ENCODE measurements at places on chromosomes 13 and 19. TPM values are rescaled to one million over a fixed set of nuclear protein-coding genes. Genes with fewer than 3 reads are reported as not detected.

KIR2DL1 gene
- total RNA-seq, result 0.13 TPM

JAK3 gene
- 119 TPM for total RNA-seq

CHMP2A gene
- total RNA-seq, result 89.7 TPM

DNA sequence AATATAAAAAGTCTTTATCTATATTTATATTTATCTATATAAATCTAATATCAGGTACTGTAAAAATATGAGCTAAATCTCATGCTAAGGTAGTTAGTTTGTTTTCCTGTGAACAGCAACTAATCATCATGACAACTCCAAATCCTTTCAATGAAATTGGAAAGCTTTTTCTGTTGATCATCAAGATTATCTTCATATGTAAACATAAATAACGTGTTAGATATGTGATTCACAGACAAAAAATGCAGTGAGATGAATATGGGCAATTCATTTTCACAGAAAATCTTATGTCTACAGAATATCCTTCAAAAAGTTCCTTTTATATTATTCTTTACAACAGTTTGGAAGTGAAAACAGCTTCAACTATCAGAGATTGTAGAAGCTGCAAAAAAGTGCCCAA lies 41.7 kb upstream of the EEF1AKMT1 start:
- DNase-seq, result no peak

DNA sequence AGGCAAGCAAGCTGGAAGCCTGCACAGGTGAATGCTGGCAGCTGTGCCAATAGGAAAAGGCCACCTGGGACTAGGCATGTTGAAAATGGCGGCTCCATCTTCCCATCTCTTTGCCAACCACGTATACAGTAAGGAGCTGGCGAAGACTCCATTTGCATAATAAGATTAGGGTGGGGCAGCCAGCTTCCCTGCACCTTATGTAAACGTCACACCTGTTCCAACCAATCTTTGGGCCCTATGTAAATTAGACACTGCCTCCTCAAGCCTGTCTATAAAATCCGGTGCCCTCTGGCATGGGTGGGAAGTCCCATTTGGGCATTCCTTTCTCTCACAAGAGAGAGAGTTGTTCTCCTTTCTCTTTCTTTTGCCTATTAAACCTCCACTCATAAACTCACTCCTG lies 16.8 kb downstream of the ADGRE2 start:
- no peak for DNase-seq

Data from CD8-positive, alpha-beta memory T cell (primary cell).